ENCODE measurements at places on chromosomes 2 and 18. TPM values are rescaled to one million over a fixed set of nuclear protein-coding genes. Genes with fewer than 3 reads are reported as not detected.

DNA sequence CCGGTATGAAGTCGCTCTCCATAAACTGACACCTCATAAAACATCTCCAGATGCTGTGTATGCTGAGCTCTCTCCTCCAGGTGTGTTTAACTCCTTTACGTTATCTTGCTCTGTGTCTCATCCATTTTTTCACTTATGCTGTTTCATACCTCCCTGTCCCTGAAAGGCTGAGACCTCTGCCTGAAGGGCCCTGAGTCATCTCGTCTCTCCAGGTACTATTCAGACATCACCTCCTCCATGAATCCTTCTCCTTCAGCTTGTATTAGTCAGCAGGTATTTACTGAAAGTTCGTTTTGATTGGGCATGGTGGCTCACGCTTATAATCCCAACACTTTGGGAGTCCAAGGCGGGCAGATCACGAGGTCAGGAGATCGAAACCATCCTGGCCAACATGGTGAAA, 244.5 kb upstream of the EPHA4 start:
- no peak for DNase-seq

The STPG4 gene
- not detected for total RNA-seq

DNA sequence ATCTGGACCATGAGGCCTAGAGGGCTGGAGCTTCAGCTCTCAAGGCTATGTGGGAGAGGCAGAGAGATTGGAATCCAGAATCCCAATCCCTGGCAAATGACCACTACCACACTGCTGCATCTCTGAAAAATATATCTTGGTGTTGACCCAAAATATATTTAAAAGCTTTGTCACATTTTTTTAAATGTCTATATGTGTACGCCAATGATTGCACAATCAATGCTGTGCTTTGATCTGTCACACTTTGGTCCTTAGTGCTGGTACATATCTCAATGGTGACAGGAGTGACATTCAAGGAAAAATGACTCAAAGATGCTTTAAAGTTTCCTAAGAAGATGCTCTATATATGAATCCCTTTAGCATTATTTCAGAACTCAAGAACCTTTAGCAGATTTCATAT, 31.7 kb upstream of the NEDD4L start:
- DNase-seq: no peak

GRCh38 chr2:168642873-168643272, 159.6 kb upstream of the NOSTRIN start:
- DNase-seq: no peak

DNA sequence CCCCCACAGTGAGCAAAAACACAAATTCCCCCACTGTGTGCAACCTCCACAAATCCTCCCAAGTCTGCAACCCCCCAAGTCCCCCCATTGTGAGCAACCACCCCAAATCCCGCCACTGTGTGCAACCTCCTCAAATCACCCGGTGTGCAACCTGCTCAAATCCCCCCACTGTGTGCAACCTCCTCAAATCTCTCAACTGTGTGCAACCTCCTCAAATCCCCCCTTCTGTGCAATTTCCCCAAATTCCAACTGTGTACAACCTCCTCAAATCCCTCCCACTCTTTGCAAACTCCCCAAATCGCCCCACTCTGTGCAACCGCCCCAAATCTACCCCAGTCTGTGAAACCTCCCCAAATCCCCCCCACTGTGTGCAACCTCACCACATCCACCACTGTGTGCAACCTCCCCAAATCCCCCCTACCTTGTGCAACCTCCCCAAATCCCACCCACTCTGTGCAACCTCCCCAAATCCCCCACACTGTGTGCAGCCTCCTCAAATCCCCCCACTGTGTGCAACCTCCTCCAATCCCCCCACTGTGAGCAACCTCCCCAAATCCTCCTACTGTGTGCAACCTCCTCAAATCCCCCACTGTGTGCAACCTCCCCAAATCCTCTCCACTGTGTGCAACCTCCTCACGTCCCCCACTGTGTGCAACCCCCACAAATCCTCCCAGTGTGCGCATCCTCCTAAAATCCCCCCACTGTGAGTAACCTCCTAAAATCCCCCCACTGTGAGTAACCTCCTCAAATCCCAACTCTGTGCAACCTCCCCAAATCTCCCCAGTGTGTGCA, 115.2 kb downstream of the TPO start:
- no peak for DNase-seq

DNA sequence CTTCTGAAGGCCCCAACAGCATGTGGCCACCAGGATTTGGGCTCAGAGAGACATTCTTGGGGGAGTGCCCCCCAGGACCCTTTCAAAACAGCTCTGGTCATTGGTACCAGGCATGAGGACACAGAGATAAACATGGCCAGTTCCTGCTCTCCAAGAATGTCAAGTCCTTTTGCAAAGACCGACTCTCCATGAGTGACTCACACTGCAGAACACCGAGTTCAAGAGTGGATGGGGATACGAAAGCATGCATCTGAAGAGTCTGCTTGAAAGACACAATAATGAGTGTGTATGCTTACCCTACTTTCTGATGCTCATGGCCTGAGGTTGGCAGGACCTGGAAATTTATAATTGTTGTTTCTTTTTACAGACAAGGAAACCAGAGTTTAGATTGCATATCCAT, 450.6 kb downstream of the TSN start:
- DNase-seq: no peak

The ASIC4 gene
- not detected for total RNA-seq
